CMK (cell line): ENCODE measurements at places on chromosomes 3 and 15.
A peak's percentile ranks its signal among the peaks of the same experiment; 100 is the strongest.

- peak; percentile 4 for DNase-seq
Observed at GRCh38 chr3:107690522-107691138, 167.9 kb downstream of the BBX start.

- no peak for DNase-seq
Observed at GRCh38 chr3:181713280-181713647, 1.5 kb downstream of the SOX2 start.

DNA sequence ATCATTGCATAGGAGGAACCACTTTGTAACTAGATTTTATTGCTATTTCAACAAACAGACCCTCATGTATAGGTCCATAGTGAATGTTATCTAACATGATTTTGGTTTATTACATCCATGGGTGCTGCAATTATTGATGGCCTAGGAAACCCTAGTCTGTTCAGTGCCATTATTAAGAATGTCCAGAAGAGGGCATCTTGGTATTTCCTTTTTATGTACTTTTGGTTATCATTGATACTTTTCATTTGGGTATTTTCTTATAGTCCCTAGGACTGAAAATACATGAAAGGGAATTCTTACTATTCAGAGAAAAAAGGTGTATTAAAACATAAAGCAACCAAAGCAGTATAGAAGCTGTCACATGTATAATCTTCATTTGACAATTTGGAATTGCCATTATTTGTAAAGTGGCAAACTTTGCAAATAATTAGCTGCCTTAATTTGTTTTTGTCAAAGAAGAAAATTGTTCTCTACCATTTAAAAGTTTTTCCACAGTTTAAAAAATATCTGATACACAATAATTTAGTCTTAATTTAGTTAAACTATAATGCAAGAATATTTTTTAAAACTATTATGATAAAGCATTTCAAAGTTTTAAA, 48.7 kb downstream of the CNOT10 start:
- no peak for DNase-seq

DNA sequence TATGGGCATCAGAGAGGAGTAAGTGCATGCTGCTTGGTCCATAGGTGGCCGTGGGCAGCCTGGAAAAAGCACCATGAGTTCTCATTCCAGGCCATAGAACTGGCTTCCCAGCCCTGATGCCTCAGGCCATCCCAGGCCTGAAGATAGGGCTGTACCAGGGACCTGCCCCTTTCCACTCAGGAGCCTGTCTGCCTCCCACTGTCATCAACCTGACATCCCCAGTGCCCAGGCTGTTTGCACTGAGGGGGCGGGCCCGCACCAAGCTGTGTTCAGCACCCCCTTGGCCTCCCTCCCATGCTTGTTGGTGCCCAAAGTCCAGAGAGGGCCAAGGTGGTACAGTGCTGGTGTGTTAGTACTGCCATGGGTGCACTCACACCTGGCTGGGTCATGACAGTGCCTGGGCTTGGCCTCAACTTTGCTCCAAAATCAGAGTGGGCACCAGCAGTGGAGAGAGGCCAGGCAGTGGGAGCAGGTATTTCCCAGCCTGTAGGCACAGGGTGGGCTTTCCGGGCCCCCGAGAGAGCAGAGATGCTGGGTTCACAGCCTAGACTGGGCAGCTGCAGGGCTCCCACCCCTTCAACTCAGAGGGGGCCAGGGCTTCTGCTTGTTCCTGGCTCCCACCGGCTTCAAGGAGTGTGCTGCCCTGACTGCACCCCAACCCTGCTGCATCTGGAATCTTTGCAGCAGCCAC, 556.1 kb downstream of the SI start:
- no peak for DNase-seq

DNA sequence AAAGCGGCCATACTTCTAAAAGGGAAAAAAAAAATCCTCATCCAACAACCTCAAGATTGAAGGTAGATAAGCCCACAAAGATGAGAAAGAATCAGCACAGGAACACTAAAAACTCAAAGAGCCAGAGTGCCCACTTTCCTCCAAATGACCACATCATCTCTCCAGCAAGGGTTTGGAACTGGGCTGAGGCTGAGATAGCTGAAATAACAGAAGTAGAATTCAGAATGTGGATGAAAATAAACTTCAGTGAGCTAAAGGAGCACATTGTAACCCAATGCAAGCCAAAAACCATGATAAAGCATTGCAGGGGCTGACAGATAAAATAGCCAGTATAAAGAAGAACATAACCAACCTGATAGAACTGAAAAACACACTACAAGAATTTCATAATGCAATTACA, 158.7 kb upstream of the UBE2E2 start:
- no peak for DNase-seq

DNA sequence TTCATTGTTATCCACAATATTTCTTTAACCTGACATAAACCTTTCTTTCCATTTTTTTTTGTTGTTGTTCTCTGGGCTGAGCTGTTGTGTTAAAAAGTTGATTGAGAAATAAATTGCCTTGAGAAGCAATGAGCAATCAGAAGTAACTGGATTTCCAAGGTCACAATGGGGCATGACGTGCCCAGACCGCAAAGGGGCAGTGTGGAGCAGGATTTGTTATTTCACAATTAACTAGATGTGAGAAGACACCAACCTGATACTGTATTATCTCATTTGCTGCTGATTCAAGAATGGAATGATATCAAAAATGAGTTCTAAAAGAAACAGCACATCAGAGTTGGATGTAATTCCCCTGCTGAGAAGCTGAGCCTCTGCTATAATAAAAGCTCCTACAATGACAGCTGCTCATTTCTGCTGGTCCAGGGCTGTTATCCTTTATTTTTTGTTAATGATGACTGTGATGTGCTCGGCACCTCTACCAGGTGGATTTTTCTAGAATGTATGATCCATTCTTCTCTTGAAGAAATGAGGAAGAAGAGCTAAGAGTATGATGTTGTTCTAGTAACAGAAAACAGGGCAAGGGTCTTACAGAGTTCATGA, 28.1 kb downstream of the CPNE4 start:
- no peak for DNase-seq

DNA sequence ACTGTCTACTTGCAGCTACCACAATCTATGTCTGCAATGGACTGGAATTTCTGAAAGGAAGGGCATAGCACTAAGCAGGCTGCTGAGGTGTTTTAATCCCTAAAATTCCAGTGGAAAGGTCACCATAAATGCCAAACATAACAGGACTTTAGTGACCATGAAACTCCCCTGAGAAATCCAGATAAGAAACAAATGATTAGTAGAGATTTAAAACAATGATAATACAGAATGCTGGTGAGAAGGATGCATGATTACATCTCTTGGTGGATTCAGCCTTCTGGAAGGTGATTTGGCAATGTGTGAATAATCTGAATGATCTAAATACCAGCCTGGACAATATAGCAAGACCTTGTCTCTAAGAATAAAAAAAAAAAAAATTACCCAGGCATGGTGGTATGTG, 475.0 kb upstream of the CBLB start:
- no peak for DNase-seq

DNA sequence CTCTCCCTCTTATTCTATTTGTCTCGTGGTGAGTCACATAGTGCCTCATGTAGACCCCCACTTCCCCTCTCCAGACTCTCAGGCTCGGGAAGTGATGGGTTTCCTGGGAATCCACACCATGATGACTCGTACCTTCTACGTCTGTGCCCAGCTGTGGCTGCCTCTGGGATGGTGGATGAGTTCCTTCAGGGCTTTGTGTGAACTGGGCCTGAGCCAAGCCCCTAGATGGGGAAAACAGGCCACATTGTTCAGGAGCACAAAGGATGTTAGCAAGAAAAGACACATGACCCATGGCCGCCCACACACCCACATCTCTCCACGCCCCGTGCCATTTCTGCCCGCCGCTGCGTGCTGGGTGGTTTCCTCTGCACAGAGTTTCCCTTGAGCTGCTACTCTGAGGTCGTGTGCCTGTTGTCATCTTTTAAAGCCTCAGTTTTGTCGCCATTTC, 10.5 kb downstream of the ISG20 start:
- DNase-seq, result no peak

DNA sequence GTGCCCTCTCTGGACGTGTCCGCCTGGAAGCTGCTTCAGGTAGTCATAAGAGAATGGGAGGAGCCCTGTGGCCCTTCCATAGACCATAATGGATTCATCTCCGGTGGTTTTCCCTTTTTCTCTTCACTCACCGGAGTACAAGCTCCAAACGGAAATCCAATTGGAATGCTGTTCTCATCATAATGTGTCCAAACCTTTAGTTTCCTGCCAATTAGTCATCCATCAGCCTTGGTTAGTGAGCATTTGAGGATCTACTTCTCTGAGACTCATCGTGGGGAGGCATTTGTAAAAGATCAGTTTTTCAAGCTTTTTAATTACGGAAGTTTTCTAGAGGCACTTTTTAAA, 34.9 kb downstream of the ABHD2 start:
- DNase-seq, result no peak

GRCh38 chr3:67650084-67650483, 4.3 kb downstream of the SUCLG2 start:
- DNase-seq, result no peak
